ENCODE measurements at places on chromosomes 13 and 19.

DNA sequence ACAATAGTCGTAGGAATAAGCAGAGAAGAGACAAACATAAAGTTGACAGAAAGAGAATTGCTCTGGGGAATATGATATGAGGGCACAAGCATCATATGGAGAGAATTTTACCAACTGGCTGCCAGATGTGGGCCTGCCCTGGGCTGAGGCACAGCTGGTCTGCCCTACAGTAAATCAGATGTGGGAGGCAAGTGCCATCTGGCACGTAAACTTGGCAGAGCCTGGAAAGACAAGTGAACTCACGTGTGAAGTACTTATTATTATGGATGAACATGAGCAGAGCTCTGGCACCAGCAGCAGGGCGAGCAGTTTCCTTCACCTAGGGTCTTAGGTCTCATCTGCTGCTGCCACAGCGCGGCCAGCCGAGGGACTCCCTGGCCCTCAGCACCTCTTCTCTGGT is 20.6 kb downstream of the PCDH8 start:
- no peak for DNase-seq

- DNase-seq = no peak
These were observed 701.4 kb downstream of the FGF9 start for GRCh38 chr13:22372261-22372660.

DNA sequence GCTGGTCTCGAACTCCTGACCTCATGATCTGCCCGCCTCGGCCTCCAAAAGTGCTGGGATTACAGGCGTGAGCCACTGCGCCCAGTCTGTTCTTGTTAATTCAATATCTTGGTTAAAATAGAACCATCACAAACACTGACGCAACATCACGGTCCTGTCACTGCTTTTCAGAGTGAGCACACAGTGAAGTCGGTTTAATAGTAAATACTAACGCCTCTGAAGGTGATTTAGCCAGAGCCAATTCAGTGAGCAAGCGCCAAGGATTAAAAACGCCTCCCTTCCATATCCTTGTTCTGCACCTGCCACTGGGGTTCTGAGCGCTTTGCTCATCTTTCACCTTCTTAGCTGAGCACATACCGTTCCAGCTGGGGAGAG is 30.3 kb downstream of the LAMP1 start:
- no peak for DNase-seq

- DNase-seq = no peak
These were observed 49.6 kb upstream of the C1QTNF9B start for GRCh38 chr13:23946900-23947299.

DNA sequence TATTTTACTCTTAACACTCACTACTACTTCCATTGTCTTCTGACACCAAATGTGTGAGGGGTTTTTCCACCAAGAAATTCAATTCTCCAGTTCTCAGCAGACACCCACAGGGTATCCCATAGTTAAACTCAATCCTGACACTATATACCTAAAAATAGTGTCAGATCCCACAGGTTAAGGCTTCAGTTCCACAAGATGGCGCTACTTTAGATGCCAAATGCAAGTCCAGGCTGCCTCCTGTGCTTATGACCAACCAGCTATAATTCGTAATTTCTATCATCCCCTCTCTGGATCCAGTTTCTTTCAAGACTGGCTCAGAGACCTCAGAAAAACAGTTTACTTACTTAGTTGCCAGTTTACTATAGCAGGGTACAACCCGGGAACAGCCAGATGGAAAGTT is 1146.2 kb upstream of the SPRY2 start:
- DNase-seq = no peak

DNA sequence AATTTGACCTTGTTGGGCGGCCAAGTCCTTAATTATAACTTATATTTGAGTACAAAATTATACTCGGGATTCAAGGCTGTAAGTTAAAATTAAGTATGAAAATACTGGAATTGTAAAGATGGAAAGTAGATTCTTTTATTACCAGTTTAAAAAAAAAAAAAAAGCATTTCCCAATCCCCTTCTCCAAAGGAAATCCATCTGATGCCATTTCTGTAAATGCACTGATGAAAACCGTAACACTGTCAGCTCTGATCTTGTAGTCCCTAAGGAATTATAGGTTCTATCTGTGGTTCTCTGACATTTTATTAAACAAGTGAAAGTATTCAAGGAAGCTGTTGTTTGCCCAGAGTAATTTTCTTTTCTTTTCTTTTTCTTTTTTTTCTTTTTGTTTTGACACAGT is 41.6 kb upstream of the HNRNPA1L2 start:
- DNase-seq = no peak

- no peak for DNase-seq
These were observed 69.5 kb downstream of the DACH1 start for GRCh38 chr13:71797517-71797916.

GRCh38 chr19:40139533-40140287 is 49.0 kb upstream of the ZNF780A start:
- no peak for DNase-seq

DNA sequence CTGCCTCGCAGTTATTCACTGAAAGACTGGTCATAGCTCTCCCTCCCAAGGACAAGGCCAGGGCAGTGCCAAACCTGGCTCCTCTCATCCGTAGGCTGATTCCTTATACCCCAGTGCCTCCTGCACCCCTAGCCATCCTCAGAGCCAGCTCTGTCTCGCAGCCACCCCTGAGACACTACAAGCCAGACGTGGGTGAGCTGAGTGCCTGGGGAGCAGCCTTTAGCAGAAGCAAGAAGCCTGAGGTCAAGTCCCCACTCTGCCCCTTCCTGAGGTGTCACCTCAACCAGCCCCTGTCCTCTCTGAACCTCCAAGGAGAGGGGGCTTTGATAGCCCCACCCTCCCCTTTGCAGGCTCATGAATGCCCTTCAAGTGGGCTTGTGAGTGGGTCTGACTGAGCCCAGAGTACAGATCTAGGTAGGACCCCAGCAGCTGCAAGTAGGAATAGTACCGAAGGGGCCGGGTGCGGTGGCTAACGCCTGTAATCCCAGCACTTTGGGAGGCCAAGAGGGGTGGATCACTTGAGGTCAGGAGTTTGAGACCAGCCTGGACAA is 14.8 kb upstream of the AKAP8L start:
- no peak for DNase-seq

DNA sequence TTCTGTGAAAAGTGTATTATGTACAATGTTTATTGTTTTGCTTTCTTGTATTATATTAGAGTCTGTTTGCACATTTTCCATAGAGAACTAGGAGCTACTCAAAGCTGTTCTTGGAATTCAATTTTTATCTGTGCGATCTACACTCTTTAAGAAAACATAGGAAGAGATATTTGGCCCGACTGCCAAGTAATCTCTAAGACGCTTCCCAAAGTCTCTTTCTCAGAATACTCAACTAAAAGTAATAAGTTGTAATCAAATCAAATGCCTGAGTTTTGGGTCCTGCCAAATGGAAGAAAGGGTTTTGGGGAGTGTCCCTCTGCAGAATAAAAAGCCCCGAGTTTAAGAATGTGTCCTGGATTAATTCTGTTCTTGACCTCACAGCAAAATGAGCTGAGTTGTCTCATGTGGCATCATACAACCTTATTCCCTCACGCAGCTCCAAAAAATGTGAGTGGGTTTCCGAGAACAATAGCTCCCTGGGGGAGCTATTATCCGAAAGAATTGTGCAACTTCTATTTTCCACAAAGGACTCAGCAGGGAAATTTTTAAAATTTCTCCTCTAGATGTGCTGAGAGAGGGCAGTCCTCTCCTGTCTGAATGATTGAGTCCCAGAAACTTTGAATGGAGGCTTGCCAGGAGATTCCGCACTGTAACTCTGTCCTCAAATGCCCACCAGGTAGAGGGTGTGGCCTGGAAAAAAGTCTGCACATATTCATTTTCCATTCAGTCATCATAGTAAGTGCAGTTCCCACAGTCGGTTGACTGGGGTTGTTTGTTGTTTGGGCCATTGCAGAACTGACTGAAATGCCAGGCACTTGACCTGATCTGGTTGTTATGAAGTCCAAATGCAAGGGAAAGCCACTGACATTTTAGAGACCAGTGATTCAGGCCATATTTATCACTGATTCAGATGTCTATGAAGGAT is 280.0 kb upstream of the SOX21 start:
- DNase-seq = no peak

DNA sequence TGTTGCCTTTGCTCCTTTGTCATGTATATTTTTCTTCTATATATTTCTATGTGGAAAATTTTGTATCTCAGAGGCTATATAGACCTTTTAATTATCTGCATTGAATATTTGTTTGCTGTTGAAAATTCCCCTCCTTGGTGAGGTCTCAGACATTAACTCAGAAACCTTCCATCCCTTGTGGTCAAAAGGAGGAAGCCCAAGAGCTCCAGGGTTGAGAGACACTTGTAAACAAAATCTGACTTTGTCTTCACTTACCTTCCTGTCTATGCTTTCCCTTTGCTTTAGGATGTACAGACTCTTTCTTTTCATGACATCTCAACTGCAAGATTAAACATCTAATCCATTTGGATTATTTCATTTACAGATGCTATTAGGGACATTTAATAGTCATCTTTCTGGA is 157.5 kb downstream of the PCDH20 start:
- DNase-seq = no peak

DNA sequence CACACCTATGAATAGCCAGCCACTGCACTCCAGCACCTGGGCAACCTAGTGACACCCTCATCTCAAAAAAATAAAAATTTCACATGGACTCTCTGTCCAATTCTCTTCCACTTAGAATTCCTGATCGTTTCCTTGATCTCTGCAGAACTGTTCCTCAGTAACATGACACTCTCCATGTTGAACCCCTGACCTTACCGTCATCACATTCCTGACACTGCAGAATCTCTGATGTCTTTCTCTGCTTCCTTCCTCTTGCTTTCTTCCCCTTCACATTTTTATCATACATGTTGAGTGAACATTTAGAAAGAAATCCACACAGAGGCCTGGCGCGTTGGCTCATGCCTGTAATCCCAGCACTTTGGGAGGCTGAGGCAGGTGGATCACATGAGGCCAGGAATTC is 15.0 kb downstream of the ZNF114 start:
- no peak for DNase-seq

- no peak for DNase-seq
These were observed 512.1 kb downstream of the IRS2 start for GRCh38 chr13:109274188-109274821.

- no peak for DNase-seq
These were observed 16.6 kb upstream of the NPAS1 start for GRCh38 chr19:47002853-47003610.

DNA sequence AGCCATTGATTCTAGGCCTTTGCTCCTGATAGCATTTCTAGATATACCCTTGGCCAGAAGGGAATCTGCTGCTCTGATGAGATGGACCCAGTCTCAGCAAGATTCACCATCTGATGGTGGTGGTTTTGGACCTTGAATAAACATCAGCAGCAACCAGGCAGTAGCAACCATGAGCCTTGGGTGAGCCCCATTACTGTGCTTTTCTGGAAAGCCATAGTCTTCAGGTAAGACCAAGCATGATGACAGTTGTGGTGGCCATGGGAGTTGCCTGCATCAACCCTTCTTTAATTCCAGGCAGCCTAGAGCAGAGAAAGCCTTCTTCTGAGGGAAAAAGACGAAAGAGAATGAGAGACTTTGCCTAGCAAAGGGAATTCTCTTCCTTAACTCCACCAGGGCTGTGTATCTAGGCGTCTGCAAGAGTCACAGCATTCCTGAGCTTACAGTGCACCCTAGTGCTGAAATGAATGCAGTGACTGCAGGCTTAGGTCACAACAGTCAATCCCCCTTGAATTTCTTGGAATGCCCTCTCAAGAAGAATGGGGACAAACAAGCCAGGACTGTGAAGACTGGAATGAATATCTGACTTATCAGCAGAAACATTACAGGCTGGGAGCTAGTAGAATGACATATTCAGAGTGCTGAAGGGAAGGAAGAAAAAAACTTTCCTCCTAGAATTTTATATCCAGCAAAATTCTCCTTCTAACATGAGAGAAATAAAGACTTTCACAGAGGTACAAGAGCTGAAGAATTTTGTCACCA is 942.4 kb upstream of the PCDH20 start:
- no peak for DNase-seq

- no peak for DNase-seq
These were observed 12.0 kb upstream of the CPB2 start for GRCh38 chr13:46116653-46117502.
